ENCODE measurements at places on chromosomes 12 and 14.
A peak's percentile ranks its signal among the peaks of the same experiment; 100 is the strongest.

DNA sequence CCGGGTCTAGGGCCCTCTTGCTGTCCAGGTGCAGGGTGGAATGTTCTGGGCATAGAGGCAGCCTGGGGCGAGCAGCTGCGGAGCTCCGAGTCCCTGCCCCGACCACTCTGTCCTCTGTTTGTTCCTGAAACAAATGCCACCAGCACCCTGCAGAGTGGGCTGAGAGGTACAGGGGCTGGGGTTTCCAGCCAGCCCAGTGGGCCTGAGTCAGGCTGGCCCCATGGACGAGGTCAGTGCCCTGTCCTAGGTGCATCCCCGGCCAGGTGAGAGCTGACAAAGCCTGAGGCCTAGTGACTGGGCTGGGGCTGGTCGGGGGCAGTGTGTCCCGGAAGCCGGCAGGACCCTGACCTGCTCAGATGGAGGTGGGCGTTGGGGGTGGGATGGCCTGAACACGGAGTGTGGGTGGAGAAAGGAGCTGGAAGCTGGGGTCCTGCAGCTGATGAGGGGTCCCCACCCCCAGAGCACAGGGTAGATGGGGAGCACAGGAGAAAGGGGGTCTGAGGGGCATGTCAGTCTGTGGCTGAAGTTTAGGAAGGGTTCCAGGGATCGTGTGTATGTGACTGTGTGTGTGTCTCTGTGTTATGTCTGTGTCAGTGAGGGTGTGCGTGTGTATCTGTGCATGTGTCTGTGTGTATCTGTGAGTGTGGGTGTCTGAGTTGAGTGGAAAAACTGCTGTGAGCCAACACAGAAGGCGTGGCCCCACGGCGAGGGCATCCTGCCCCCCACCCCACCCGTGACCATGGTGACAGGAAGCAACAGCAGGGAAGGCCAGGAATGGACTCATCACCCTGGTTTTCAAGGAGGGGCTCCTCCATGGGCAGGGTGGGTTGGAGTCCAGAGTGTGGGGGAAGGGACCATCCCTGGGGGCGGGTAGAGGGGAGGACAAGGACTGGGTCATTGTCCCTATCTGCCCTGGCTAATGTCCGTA, 2.4 kb upstream of the CRIP1 start:
- peak; percentile 37 for DNase-seq

DNA sequence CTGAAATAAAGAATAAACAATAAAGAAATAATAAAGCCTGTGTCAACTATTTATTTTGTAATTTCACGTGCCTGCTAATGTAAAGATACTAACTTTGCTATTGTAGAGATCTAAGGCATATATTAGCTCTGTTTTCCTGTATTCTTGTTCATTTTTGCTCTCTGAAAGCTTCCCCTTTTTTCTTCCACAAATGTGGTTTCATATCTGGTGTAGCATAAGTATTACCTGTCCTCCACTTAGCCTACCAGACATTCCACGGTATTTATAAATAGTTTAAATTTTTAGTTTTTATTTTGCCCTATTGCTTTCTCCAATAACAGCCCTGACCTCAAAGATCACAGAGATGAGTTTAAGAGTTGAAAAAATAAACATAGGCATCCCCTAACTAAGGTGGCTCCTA, 92.6 kb upstream of the ATP2B1 start:
- no peak for DNase-seq

GRCh38 chr14:89626233-89626806, 209.3 kb upstream of the FOXN3 start:
- no peak for DNase-seq

DNA sequence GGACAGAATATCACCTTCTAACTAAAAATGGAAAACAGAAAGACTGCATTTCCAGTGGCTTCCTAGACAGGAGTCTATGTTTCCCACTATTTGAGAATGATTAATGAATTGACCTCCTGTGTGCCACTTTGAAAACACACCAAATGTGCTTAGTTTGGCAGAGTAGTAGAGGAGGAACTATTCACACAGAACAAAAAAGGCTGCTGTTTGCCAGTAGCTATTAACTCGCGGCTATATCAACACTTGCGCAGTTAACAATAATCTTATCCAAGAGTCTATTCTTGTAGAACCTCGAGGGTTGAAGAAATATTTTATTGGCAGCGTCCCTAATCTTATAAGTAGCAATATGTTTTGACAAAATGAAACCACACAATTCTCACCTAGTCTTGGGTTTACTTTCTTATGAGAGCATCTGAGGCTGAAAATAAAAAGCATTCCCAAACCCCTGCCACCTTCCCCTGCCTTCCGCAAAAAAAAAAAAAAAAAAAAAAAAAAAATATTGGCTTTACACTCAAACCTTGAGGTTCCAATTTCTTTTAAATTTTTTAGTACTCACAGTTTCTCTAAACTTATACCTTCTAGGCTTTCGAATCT, 127.3 kb upstream of the FLRT2 start:
- DNase-seq: no peak

DNA sequence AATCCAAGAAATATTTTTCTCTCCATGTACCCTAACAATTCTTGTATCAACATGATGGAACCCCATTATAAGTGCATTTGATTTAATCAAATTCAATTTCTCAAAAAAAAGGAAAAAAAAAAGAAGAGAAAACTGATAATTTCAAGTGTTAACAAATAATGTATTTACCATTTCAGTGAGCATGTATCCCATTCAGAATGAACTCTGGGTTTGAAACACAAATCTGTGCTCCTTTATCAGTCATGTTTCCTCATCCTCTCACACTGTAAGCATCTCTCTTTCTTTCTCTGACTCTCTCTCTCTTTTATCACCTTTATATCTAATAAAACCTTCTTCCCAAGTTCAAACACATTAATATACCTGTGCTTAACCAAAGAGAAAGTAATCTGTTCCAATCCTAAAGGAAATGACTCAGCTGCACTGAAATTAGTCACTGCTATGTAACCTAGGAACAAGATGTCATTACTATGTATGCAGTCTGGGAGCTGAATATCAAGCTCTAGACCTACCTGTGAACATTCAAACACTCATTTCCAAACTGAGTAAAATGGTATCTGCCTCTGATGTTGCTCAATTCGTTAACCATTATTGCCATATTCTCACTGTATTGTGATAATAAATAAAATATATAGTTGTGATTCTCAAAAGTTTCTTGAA, 135.0 kb upstream of the LRIG3 start:
- no peak for DNase-seq

DNA sequence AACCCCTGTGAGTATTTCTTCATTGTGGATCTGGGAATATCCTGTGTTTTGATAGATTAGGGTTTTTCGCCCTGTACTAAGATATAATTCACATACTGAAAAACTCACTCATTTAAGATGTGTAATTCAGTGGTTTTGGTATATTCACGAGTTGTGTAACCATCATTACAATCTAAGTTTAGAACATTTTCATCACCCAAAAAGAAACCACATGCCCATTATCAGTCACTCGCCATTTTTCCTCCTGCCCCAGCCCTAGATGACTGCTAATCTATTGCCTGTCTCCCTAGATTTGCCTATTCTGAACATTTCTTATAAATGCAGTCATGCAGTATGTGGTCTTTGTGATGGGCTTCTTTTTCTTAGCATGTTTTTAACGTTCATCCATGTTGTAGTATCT, 67.9 kb upstream of the ATF1 start:
- DNase-seq: no peak

GRCh38 chr12:66774929-66775328, 96.1 kb upstream of the GRIP1 start:
- no peak for DNase-seq

DNA sequence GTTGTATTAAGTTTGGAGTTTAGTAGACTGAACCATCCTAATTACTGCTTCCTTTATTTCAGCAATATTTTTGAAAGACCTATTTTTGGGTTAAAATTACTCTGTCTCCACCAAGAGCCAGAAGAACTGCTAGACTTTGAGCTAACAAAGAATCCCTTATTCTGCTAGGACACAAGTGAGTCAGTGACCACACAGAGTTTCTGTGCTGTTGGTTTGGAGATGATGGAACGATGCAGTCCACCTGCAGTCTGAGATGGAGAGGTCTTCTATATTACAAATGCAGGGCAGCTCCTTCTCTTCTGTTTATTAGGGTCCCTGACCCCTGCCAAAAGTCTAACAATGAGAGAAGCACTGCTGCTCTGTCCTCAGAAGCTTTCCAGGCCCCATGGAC, 6.7 kb upstream of the STXBP6 start:
- no peak for DNase-seq

- DNase-seq: no peak
Measured at GRCh38 chr12:94802796-94803195, 152.4 kb upstream of the TMCC3 start.

- DNase-seq: no peak
Measured at GRCh38 chr12:93587611-93588010, 15.1 kb downstream of the SOCS2 start.

DNA sequence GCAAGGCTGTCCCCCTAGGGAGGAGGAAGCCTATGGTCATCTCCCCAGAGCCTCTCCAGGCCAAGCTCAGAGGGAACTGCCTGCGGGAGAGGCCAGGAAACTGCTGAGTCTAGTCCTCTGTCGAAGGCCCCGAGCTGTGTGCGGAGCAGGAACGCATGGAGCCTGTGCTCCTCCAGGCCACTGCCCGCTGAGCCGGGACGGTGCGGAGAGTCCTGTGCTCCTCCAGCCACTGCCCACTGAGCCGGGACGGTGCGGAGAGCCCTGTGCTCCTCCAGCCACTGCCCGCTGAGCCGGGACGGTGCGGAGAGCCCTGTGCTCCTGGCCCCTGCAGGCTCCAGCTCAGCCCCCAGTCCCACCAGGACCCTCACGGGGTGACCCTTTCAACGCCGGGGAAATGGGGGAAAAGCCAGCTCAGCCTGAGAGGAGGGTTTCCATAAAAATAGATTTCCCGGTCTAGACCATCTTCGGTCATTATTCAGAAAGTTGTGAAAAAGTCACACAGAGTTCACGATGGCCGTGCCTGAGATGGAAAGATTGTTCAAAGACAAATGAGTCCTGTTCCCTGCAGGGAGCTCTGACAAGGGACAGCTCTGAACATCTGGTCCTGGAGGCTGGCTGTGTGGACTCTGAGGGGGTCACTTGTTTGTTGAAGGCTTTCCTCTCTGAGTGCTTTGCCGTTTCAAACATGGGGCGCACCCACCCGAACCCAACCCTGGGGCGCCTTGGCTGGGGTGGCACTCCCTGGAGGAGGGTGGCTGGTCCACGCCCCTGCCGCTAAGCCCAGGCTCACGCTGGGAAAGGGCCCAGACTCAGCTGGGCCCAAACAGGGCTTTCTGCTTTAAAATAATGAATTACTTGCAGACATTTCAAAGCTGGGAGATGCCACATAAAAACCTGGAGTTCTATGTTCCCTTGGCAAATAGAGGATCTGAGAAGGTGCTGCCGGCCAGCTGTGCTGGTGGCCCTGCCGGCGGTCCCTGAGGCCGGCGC, 85.5 kb downstream of the ADGRD1 start:
- DNase-seq: no peak

- DNase-seq: no peak
Measured at GRCh38 chr14:65993103-65993502, 493.1 kb upstream of the CCDC196 start.

DNA sequence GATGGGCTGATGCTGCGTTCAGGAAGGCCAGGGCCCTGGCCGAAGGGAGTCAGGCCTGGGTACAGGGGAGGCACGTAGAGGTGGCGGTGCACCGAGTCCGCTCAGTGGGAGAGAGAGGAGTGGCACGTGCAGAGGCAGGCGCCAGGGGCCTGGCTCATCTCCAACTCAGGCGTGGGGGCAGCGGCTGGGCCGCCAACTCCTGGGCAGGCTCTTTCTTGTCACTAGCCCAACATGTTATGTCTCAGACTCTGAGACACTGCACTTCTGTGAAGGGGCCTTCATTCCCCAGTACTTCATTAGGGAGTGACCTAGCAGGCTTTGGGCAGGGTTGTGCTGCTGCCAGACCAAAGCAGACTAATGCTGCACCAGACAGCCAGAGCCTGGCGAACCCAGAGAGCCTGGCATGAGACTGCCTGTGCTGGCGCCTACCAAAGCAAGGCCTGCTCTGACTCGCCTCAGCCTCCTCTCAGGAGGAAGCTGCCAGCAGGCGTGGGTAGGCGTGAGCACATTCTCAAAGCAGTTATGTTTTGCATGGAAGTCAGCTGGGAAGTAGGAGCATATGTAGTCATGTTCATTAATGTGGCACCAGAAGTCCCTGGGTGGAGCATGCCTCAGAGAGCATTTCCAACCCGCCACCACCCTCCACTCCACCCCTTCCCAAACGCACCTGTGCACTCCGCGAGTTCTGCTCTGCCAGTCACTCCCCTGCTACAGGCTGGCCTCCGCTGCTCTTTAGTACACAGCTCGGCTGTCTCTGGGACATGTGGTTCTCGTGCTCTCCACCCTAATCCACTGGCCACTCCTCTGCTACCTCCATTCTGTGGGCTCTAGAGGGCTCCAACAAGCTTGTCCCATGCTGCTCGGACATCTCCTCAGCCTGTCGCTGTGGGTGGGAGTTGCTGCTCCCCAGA, 9.7 kb downstream of the CKB start:
- no peak for DNase-seq

- DNase-seq: no peak
Measured at GRCh38 chr12:110115675-110116074, 8.5 kb upstream of the IFT81 start.

DNA sequence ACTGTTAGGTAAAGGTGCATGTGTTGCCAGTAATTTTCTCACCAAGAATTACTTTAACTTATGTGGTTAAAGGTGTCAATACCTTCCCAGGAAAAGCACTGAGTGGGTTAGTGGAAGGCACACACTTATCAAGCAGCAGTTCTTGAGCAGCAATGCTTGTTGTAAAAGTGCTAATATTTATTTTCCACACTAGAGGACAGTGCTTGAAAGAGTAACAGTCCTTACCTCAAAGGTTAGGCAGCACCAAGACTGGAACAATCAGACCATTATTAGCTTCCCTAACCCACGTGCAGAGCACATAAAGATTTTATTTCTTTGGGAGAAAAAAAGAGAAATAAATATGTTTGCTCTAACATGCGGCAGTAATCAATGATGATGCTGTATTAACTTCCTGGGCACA, 48.8 kb upstream of the KRR1 start:
- no peak for DNase-seq

GRCh38 chr14:95480109-95480886, 36.2 kb downstream of the SYNE3 start:
- DNase-seq: peak; percentile 16

GRCh38 chr12:94126067-94126466, 22.3 kb upstream of the PLXNC1 start:
- DNase-seq: no peak

DNA sequence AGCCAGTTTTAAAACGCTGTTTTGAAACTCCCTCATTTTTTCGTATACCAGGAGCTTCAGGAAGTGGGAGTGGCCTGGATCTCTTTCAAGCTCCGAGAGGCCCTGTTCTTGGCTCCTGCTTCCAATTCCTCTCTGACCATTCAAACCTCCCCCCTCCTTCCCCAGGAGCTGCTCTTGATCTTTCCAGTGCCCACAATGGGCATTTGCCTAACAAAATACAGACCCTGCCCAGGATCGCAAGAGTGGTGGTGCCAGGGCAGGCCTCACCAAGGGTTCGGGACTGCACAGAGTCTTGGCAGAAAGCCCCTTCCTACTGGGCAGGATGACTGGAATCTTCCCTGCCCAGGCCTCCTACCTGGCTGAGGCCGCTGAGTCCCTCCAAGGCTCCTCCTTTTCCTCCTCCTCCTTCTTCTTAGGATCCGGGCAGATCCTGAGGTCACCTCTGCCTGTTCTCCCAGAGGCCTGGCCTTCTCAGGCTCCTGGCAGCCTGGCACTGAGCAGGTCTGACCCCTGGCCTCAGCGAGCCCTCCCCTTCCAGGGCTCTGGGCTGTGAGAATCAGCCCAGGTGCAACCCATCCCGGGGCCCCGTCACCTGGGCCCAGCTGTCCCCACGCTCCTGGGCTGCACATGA, 46.9 kb upstream of the NOS1 start:
- no peak for DNase-seq

GRCh38 chr12:96421014-96421413, 20.8 kb upstream of the CDK17 start:
- DNase-seq: no peak

Data from stimulated activated CD4-positive, alpha-beta T cell treated with anti-CD3 and anti-CD28 coated beads, Interleukin-4, amount 100 ng/mL, for 1 hour (primary cell).